ENCODE measurements at places on chromosomes 4 and X. TPM values are rescaled to one million over a fixed set of nuclear protein-coding genes. Genes with fewer than 3 reads are reported as not detected.

- no peak for DNase-seq
These were observed 151.5 kb downstream of the CENPC start for GRCh38 chr4:67393699-67394281.

DNA sequence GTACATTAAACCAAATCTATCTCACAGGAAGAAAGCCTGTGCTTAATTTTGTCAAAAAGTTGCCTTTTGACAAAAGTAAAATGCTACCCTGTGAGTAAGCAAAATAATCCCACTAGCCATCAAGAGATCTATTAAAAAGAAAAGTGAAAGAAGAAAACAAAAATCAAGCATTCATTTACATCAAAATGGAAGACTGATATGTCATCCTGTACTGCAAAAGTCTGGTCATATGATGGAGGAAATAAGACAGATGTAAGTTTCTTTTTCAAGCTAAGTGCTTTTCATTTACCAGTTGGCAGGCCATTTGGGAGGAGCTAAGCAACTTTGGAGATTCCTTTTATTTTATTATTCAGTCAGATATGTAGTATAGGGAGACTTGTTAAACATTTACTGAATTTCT, 387.4 kb downstream of the SPOCK3 start:
- DNase-seq: no peak

DNA sequence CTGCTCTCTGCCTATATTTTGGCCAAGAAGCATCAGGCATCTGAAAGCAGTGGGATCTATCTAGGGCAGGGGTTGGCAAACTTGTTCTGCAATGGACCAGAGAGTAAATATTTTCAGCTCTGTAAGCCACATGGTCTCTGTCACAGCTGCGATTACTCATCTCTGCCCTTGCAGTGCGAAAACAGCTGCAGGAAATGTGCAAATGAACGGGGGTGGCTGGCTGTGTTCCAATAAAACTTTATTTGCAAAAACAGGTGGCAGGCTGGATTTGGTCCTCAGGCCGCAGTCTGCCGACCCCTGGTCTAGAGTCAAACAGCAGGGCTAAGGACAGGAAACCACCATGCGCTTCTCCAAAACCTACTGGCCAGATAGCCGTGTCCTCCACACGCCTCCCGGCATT, 48.6 kb downstream of the ACOX3 start:
- peak; percentile 63 for DNase-seq

DNA sequence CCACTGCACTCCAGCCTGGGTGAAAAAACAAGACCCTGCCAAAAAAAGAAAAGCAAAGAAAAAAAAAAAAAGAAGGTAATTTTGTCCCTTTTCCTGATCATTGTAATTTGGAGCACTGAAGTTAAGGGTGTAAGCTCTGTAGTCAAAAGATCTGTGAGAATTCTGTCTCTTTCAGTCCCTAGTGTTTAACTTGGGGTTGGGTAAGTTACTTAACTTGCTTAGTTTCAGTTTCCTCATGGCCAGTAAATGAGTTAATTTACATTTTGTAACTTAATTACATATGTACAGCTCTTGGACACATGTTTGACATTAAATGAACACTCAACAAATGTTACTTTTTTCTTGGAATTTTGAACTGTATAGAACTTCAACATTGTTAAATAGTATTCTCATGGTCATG, 10.9 kb upstream of the UBE2K start:
- no peak for DNase-seq

DNA sequence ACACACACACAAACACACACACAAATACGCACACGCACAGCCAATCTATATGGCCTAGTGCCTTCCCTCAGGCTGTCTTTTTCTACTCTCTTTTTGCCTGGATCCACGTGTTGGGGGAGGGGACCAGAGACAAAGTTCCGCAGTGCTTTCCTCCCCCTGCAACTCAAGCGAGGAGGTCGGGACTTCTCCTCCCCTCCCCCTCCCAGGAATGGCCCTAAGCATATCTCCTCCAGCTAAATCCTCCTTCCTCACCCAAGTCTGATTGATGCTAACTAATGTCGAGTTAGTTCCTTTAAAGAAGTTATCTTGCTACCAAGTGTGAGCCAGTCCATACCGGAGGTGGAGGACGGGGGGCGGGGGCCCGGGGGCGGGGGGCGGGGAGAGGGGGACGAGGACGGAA, 141.2 kb upstream of the ZIC3 start:
- DNase-seq: no peak

GRCh38 chr4:183550345-183551093, 45.7 kb downstream of the ING2 start:
- DNase-seq: no peak

FRG1 gene
- total RNA-seq: 26.8 TPM

ENPEP gene
- 751 TPM for total RNA-seq

GRCh38 chr4:155900381-155900780, 3.1 kb upstream of the TDO2 start:
- DNase-seq: no peak

DNA sequence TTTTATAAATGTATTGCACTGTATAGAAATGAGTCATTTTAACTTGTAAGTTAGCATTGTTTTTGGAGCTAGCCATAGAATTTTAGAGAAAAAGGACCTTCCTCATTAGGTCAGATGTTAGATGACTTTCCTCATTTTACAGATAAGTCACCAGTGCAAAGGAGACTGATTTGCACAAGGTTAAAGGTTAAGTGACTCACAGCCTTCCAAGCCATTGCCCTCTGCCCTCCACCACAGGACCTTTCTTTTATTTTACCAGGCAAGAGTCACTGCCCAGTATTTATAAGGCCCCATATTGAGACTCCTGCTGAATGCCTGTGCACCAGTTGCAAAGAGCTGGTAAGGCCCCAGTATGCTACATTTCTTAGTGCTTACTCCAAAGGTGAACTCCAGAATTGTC, 4.2 kb upstream of the ABCG2 start:
- no peak for DNase-seq

DNA sequence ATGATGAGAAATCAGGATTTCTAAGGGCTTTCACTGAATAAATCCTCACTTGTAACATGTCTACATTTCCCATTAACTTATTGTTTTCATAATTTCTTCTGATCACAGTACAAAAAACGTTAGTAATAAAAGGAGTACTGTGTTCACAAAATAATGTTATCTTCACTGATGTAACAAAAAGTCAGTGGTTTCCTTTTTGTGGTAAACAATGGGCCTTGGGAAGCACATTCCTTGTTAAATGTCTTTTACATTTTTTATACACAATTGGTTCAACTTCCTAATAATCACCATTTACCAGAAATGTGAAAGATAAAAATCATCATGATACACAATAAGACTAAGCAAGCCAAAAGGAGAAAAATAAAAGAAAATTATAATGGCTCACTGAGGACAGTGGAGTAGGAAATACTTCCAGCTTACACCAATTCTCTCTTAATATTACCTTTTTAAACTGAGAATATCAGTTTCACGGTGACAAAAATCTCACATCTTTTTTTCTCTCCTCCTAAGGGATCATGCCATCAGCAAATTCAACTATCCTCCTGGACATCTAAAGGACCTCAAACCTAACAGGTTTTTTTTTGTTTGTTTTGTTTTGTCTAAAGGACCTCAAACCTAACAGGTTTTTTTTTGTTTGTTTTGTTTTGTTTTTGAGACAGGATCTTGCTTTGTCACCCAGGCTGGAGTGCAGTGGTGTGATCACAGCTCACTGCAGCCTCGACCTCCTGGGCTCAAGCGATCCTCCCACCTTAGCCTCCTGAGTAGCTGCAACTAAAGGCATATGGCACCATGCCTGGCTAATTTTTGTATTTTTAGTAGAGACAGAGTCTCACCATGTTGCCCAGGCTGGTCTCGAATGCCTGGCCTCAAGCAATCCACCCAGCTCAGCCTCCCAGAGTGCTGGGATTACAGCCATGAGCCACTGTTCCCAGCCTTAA, 57.3 kb downstream of the FRYL start:
- DNase-seq: no peak

- DNase-seq: no peak
These were observed 321.3 kb downstream of the ADGRL3 start for GRCh38 chr4:61521451-61521850.

DNA sequence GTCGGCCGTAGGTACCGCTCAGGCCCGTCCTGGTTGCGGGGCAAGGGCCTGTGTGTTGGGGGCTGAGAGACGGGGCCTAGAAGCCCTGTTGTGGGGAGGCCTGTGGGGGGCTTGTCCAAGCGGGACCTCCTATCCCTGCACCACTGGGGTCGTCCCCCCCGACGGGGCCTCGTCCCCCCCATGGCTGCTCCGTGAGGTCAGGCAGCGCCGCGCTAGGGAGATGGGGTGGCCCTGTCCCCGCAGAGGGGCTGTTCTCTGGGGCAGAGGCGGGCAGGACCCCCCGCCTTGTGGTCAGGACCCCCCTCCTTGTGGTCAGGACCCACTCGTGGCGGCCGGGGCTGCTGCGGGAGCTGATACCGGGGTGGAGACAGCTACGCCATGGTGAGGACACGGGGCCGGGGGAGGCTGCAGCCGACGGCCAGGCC, 12.1 kb upstream of the GTPBP6 start:
- no peak for DNase-seq

- peak; percentile 37 for DNase-seq
These were observed 4.8 kb upstream of the DAPP1 start for GRCh38 chr4:99811850-99812249.

OCIAD1 gene
- total RNA-seq: 63.5 TPM

GRCh38 chr4:163781726-163782125, 287.2 kb downstream of the TMA16 start:
- DNase-seq: no peak

GRCh38 chr4:1727117-1728031, 6.1 kb downstream of the TACC3 start:
- DNase-seq: peak; percentile 85

DNA sequence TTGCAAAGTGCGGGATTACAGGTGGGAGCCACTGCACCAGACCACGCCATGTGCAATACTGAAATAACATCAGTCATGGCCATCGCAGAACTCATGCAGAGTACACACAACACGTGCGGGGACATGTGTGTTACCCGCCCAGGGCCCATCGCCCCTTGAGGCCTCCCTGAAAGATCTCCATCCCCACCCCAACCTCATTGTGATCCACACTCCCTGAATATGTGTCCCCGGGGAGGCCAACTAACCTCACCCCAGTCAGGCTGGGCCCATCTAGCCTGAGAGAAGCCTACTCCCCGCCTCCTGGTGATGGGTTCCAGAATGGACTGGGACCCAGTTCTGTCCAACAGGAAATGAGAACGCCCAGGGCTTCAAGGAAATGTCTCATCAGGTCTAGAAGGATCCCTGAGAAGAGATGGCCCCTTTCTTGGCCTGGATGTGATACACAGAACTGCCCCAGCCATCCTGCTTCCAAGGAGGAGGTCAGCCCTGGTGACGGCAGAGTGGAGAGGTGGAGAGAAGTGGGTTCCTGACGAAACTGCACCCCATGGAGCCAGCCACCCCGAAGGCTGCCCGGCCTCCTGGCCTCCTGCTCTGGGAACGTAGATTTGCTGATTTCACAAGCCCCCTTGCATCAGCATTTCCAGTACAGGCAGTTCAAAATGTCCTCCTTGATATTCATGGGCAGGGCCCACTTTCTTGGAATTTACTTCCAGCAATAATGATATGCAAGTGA, 22.5 kb upstream of the CLDN24 start:
- DNase-seq: no peak

NLGN3 gene
- 1.1 TPM for total RNA-seq

TLR2 gene
- total RNA-seq: 13.8 TPM

DNA sequence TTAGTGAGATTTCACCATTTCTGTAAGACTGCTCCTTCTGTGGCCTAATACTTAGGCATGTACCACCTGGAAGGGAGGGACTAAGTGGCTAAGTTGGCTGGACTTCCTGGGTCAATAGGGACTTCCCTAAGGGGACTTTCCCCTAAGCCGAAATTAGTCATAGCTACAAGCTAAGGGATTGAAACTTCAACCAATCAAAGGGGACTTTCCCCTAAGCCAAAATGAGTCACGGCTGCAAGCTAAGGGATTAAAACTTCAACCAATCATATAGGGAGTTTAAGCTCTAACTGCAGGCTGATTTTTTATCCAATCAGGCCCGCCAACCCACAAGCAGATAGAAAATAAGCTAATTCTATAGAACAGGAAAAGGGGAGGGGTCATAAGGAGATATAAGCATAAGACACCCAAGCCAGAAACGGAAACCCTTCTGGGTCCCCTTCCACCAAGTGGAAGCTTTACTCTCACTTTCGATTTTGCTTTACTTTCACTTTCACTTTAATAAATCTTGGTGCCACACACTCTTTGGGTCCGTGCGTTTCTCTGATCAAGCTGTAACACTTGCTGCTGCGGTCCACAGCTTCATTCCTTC, 382.8 kb downstream of the KLHL4 start:
- no peak for DNase-seq

Data from Peyer's patch (tissue), 4 donors.